ENCODE measurements at places on chromosomes 5 and 9.

GRCh38 chr9:125794708-125795107, 47.5 kb downstream of the PBX3 start:
- no peak for DNase-seq

GRCh38 chr5:175698401-175699115, 40.7 kb downstream of the HRH2 start:
- DNase-seq, result no peak

DNA sequence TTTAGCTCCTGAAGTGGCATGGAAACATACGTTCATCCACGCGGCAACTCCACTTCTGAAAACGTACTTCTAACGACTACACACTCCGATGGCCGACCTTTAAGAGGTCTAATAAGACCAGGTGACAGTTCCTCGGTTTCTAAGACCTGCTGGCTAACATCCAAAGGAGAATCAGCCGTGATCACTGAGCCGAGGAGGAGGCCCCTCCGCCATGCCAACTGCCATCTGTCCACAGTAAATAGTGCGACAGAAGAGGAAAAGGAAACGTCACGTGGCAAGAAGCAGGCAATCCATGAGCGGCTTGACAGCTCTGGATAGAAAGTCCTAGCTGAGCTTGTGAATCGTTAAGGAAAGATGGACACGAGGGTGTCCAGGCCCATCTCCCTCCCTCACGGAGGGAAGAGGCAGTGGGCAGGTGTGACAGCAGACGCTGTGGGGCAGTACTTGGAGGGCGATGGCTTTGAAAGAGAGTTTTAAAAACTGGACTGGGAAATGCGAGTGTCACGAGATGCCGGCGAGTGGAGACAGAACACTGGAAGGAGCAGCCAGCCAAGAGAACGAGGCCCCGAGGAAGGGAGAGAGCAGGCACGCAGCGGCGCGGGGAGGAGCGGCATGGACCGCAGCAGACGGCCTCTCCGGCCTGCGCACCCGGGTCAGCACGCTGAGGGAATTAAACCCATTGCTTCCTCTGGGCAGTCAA, 66.7 kb upstream of the TBC1D9B start:
- no peak for DNase-seq

- DNase-seq, result no peak
Measured at GRCh38 chr5:54795284-54795683, 190.1 kb downstream of the ESM1 start.

DNA sequence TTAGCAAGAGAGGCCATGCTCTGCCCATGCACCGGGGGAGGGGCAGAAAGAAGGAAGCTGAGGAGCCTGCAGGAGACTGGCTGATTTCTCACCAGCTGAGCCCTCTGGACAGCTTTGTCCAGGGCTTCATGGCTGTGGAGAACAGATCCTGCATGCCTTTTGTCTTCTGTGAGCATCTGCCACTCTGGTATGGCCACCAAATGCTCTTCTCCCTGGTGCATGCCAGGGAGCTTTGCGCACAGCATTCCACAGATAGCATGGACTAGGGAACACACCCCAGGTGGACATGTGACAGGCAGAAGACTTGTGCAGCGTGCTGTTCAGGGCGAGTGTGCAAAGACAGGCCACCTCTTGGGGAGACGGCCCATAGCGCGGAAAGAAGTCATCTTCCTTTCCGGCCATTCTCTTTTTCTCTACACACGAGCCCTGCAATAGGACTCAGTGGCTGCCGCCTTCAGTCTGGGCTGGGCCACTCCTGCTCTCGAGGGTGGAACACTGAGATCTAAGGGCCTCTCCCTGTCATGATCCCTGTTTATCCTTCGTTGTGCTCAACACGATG, 56.7 kb downstream of the GADD45G start:
- no peak for DNase-seq

- DNase-seq, result no peak
Measured at GRCh38 chr5:31916327-31916726, 257.8 kb downstream of the GOLPH3 start.

GRCh38 chr9:105432247-105432842, 15.5 kb upstream of the FSD1L start:
- DNase-seq, result no peak

DNA sequence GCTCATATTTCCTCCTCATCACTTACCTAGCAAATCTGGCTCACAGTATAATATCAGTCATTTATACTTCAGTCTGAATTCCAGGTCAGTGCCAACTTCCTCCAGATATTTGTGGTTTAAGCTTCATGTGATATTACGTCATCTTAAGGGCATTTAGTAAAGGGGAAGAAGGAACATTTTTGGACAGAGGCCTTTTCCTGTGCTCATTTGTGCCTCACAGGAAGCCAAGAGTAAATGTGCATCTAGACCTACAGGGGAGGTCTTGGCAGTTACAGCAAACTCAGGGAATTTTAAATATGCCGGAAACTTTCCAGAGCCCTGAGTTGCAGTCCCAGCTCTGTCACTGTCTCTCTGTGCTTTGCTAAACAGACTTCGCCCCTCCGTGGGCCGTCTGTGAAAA, 12.3 kb upstream of the KCNIP1 start:
- DNase-seq, result no peak

DNA sequence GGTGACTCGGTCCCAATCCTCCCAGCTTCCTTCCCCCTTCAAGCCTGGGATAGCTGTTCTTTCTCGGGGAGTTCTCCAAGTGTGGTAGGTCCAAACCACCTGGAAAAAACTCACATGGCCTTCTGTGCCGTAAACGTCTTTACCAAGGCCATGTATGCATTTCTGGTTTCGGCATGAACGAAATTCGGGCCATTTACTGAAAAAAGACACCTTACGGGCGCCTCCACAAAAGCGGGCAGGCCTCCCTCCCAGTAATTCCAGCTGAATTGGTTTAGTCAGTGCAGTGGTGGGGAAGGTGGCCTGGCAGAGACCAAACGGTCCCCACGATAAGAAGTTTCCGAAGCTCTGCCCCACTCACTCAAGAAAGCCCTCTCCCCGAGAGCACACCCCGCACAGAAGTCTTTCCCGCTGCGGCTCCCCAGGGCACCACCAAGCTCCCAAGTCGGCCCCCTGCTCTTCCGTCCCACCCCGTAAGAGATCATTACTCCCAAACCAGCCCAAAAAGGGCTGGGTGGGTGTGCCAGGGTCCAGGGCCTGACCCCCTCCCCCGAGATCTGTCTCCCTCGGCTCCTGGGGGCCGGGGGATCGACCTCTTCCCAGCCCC, 86.3 kb upstream of the MELK start:
- no peak for DNase-seq

DNA sequence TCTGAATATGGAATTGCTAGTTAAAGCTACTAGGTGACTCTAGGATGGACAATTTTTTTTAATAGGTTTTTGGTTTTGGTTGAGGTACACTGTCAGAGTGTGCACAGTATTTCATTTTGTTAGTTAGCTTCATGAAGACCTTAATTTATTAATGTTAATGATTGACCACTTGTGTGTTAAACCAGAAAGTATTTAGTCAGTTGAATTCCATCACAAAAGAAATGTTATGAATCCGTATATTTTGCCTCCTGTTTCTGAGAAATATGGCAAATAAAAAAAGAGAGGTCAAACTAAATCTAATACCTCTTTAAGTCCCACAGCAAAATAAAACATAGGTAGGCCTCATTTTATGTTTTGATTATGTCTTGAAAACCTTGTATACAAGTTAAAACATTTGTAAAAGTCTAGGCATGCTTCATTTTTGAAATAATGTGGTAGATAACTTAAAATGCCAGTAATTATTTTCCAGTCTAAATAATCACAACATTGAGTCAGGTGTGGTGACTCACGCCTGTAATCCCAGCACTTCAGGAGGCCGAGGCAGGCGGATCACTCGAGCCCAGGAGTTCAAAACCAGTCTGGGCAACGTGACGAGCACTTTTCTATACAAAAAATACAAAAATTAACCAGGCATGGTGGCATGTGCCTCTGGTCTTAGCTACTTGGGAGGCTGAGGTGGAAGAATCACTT, 50.8 kb downstream of the ITGA1 start:
- DNase-seq, result no peak

DNA sequence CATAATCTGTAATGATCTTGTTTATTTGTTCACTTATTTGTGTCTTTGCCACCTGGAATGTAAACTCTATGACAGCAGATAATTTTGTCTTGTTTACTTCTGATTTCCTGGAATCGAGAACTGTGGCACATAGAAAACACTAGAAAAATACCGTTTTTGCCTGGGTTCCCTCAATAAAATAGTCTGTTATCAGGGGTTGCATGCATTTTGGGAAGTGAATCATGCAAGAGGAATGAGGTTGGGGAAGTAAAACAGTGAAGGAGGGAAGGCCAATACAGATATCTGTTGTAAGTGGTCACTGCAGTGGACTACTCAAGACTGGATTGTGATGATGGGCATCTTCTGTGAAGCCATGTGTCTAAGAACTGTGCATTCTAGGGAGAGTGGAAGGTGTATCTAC, 45.2 kb upstream of the IL6ST start:
- no peak for DNase-seq

DNA sequence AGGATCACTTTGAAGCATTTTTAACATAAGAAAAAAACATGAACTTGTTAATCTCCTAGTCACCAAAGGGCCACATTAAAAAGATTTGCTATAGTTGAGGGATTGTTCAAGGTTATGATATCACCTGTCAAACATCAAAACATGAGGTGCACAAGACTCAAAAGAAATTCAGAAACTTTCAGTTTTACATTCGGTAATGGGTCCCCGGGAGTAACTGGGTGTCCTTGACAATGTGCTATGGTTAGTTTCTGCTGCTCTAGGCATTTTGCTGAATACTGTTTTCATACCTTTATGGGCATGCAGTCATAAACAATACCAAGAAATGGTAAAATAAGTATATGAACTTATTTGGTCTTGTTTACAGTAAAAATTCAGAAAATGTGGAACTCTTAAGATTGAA, 92.8 kb upstream of the EDIL3 start:
- DNase-seq, result no peak

- peak; percentile 22 for DNase-seq
Measured at GRCh38 chr9:93059011-93059714, 662 bp downstream of the SUSD3 start.

DNA sequence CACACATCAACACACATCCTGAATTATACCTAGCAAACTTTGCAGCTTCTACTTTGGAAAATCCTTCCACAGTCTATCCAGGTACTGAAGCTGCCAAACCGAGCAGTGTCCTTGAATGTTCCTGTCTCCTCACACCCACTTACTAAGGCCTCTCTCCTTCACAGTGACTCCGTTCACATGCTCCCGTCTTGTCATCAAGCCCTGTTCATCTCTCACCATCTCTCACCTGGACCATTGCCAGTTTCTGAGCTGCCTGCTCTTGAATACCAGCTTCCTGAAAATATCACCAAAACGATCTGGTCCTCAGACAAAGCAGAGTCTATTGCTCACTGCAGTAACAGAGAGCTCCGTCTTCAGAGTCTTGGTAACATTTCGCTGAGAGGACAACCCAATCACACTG, 57.4 kb downstream of the GCNT1 start:
- DNase-seq, result peak; percentile 15

DNA sequence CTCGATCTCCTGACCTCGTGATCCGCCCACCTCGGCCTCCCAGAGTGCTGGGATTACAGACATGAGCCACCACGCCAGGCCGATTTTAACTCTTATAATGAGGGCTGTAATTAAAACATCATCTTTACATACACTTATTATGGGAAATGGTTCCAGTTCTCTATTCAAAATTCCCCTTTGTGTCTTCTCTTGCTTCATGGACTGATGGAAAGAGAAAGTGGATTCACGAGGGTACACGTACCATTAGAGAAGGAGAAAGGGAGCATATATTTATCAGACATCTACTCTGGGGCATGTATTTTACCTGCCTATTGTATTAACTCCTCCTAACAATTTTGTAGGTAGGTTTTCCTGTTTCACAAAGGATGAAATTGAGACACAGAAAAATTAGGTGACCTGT, 31.1 kb downstream of the PTGS1 start:
- no peak for DNase-seq

GRCh38 chr9:15277400-15278090, 29.5 kb downstream of the TTC39B start:
- DNase-seq, result peak; percentile 49

DNA sequence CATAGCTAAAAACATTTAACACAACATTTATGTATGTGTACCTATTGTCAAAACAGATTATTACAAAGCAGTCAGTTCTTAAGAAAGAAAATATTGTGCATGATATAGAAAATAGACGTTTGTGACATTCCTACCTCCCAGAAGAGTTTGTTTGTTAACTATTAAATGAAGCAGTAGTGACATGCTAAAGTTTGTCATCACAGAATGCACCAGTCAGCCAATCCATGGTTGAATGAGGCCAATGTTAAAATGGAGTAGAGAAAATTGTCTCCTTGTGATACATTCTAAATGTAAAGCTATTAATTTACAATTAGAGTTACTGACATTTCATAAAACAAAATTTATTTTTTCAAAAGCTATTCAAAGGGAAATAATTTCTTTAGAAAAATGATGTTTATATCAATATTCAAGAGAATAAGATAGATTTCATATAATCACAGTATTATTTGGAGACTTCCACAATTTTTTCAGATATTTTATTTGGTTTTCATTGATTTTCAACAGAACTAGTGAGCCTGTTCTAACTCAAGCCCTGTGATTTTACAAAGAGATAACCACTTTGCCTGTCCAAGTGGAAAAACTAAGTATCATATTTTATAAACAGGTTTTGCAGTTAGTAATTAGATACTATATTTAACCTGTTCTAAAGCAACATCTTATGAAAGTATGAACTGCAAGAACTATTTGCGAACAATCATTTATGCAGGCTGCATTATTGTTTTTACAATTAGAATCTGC, 176.8 kb downstream of the ISL1 start:
- DNase-seq, result no peak

GRCh38 chr9:109225629-109226028, 58.6 kb upstream of the FRRS1L start:
- DNase-seq, result no peak

DNA sequence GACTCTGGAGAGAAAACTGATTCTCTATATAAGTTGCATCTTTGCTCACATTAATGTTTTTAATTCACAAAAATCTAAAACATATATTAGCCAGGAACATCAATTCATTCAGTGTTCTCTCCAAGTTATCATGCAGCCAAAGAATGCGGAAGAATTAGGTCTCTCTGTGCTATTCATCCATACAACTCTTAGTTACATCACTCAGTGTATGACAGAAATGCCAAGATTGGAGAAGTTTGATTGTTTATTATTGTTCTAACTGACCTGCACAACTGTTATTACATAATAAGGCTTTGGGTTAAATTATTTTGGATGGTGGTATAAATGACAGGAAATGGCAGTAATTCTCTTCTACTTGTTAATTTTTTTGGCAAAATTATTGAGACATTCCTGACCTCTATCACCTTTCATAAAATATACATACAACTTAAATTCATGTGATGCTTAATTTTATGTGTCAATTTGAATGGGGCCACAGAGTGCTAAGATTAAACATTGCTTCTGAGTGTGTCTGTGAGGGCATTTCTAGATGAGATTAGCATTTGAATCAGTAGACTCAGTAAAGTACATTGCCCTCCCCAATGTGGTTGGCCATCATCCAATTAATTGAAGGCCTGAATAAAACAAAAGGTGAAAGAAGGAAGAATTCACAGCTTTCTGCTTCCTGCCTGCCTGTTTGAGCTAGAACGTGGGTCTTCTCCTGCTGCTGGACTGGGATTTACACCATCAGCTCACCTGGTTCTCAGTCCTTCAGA, 70.2 kb downstream of the NR2F1-AS1 start:
- DNase-seq, result no peak
